CD4-positive, alpha-beta T cell treated with Interferon gamma for 1 hour (primary cell): ENCODE measurements at places on chromosomes 2 and 18.

DNA sequence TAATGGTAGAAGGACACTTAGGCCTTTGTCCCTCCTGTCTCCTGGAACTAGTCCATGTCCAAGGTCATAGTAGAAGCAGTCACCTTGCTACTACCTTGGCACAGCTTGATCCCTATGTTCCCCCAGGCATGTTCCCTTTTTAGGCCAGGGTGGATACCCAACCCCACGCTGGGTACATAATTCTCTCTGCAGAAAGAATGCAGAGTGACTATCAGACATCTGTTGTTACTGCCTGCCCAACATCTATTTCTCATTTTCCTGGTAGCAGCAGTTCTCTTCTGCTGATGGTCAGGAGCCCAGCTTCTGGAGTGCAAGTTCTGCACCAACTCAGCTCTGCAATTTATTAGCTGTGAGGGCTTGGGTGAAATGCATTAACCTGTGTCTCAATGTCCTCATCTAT is 4.4 kb upstream of the METTL21A start:
- no peak for DNase-seq

GRCh38 chr2:70347831-70348230 is 46.0 kb upstream of the FAM136A start:
- DNase-seq, result no peak

GRCh38 chr2:217551252-217551899 is 451.4 kb downstream of the TNS1 start:
- DNase-seq, result no peak

GRCh38 chr2:15181092-15181745 is 379.9 kb downstream of the NBAS start:
- no peak for DNase-seq

DNA sequence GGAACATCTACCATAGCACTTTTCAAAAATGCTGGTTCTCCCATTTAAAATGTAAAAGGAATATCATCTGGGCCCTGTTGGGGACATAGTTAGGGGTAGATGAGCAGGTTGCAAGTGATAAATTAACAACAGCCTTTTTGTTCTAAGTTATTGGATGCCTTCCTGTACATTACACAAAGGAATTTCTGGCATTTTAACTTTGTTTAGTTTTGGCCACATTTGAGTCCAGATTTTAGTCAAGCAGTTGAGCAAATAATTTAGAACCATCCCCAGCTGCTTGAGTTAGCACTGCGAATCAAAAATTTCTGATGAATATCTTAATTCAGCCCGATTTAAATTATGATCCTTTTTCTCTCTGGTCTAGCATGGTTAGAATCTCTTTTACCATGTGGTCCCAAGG is 124.4 kb downstream of the TTC27 start:
- no peak for DNase-seq

DNA sequence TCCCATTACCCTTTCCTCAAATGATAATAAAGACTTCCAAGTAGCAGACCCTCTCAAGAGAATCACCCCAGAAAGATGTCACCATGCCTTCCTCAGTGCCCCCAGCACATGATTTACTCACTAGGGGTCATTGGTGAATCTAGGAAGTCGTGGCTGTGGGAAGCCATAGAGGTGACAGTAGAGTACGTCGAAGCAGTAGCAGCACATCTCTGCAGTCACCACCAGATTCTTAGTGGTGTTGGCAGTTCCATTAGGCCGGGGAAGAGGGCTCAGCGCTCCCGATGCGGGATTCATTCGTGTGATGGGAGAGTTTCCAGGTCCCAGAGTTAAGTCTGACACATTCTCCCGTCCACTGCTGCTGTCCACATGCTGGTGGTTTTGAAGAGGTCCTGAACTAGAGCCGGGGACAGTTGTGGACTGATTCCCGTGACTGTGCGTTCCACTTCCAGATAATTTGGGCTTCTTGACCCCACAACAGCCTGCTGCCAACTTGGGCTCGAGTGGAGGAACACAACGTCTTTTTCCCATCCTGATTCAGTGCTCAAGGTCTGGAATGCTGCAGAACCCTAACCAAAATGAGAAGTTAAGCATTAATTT is 12.0 kb downstream of the AMMECR1L start:
- no peak for DNase-seq

DNA sequence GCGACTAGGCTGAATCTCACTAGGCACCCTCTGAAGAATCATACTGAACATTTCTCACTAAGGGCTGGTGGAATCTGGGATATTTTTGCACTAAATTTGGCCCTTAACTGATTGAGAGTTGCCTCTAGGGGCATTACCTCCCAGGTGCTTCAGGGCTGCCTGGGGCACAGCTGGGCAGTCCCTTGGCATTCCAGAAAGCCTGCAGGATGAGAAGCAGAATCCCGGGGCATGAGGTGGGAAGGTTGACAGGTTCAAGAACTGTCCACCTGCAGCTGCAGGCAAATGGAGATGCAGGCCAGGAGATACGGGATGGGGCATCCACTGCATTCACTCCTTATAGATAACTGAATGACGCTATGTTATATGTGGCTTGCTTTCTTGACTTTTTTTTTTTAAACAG is 7.4 kb downstream of the RESP18 start:
- no peak for DNase-seq

- no peak for DNase-seq
Observed at GRCh38 chr18:4134700-4135099, 320.4 kb downstream of the DLGAP1 start.

GRCh38 chr2:232261776-232262175 is 116.8 kb upstream of the ALPP start:
- DNase-seq, result no peak

DNA sequence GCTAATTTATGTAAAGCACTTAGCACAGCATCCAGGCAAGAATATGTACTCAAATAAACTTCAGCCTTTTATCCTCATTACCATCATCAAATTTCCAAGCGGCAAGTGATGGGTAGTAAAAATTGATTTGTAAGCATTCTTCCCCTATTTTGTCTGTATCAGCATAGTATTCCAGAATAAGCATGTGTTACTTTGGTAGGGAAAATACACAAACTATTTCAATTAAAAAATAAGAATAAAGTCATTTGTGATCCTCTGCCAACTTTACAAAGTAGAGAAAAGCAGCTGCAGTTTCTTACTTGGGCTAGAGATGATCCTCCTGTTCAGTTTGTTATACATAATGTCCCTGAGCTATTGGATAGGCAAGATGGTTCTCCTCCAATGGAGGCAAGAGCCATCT is 493.2 kb downstream of the ZEB2 start:
- DNase-seq, result no peak

DNA sequence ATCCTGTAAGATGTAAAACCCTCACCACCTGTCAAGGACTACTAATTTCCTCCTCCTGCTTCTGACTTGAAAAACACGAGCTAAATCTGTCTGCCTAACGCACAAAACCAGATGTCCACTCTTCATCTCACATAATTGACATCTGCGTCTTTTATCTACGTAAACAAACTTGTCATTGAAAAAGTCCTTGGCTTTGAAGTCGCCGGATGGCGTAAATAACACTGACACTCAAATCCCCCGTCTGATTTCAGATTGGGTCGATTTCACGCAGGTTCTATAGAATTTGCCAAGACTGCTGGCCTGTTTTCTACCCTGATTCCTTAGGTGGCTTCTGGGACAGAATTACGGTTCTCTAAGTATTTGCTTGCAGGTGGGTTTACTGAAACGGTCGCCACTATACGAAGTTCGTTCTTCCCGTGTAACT is 539 bp upstream of the MOB4 start:
- DNase-seq, result no peak

DNA sequence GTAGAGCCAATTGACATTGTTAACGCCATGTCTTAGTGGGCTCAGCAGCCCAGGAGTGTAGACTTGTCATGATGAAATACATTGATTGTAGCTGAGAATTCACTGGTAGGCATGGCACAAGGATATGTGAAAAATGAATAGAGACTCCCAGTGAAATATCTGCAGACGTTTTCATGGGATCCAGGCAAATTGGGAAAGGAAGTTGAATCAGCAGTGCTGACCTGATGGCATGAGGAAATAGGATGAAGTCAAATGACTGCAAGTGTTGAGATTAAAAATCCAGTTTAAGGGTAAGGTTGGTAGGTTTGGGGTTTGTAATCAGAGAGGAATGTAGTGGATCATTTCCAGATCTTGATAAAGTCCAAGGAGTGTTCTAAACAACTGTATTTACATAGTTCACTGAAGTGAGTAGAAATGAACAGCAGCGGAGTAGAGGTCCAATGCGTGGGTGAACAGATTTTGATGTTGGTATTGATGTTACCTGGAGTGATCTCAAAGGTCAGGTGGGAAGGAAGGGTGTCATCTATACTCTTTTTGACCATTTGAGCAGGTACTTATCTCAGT is 24.6 kb downstream of the INSIG2 start:
- no peak for DNase-seq

- DNase-seq, result no peak
Observed at GRCh38 chr18:36636237-36636817, 192.5 kb downstream of the TPGS2 start.

DNA sequence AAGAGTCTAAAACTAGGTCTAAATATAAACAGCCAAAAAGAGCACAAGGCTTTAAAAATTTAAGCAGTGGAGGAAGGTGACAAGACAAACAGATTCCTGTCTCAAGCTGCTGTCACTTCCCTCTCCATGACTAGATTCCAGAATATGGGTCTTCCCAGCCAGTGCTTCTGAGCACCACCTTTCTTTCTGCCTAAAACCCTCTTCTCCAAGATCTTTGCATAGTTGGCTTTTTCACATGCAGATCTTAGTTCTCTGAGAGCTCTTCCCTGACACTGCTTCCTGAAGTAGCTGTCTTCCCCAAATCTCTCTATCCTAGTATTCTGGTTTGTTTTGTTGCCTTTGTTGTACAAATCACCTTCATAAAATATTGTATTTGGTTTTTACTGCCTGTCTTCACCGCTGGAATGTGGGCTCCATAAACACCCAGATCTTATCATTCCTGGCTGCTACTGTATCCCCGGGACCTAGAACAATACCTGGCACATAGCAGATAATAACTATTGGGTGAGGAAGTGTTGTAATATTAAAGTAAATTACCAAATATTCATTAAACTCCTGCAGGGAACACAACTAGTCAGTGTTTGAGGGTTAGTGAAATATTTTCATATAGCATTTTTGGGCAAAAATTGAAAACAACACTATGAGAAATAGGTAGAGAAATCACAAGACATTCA is 150.2 kb downstream of the CCDC85A start:
- DNase-seq, result no peak

DNA sequence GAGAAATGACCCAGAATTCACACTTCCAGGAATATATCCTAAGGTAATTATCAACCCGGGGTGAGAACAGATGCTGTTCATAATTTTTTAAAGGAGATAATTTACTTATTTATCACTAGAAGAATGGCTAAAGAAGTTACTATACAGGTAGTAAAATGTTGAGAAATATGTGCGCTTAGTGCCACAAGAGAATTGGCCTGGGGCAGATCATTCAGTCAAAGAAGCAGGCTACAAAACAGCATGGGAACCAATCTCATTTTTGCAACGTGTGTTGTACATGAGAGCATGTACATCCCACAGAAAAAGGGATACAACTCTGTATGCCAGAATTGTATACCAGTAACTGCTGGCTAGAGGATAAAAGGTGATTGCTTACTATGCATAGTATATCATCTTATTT is 75.2 kb downstream of the VIT start:
- DNase-seq, result no peak

GRCh38 chr2:52821631-52822030 is 946.0 kb upstream of the CHAC2 start:
- DNase-seq, result no peak

- DNase-seq, result no peak
Observed at GRCh38 chr2:137921105-137921880, 43.0 kb upstream of the HNMT start.

- DNase-seq, result no peak
Observed at GRCh38 chr2:76283350-76283749, 572.6 kb upstream of the GCFC2 start.

GRCh38 chr18:56910967-56911366 is 235.9 kb upstream of the BOD1L2 start:
- DNase-seq, result no peak

GRCh38 chr2:239539776-239540100 is 138.9 kb upstream of the HDAC4 start:
- no peak for DNase-seq

DNA sequence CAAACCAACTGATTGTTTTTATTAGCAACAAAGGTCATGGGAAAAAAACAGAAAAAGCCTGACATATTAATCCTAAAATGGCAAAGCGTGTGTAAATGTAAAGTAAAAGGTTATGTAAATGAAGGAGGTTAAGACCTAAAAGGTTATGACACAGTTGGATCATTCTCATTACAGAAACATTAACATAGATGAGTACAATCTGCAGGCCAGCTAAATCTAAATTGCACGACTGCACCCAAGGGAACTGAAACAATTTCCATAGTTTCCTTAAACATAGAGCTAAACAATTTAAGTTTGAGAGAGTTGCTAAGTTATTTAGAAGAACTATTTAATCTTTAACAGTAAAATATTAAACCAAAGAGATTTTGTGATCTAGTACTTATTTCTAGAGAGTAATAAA is 151.6 kb upstream of the UBE2E3 start:
- no peak for DNase-seq

GRCh38 chr2:140580532-140581151 is 1550.2 kb downstream of the LRP1B start:
- DNase-seq, result no peak

- no peak for DNase-seq
Observed at GRCh38 chr2:47219970-47220369, 64.9 kb upstream of the STPG4 start.

DNA sequence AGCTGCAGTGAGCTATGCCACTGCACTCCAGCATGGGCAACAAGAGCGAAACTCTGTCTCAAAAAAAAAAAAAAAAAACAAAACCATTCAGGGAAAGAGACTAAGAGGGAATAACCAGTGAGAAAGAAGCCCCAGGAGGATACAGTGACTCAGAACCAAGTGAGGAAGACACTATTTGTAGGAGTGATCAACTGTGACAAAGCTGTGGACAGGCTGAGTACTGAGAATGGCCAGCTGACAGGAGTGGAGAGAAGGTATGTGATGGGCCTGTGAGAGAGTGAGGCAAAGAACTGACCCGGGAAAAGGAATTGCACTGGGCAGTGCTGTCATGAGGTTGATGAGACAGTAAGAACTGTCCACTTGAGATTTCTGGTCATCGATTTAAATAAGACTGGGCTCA is 6.7 kb upstream of the LCT start:
- no peak for DNase-seq

GRCh38 chr2:190877436-190877835 is 3.2 kb upstream of the GLS start:
- no peak for DNase-seq

DNA sequence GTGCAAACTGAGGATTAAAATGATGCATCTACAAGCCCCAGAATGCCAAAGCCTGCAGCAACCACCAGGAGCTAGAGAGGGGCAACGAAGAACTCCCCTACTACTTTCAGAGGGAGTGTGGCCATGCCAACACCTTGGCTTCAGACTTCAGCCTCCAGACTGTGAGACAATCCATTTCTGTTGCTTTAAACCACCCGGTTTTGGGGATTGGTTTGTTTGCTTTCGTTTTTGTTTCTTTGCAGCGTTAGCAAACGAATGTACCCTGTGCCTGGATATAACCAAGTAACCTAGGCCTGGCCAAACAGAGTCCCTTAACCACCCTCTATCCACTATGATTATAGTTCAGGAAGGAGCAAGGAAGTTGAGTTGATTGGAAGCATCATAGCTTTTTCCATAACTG is 171.2 kb upstream of the NCK2 start:
- DNase-seq, result no peak

- DNase-seq, result no peak
Observed at GRCh38 chr2:241953324-241953928, 83.9 kb downstream of the RTP5 start.
